Fibroblast of mammary gland (primary cell): ENCODE measurements at places on chromosomes 6 and 20.

DNA sequence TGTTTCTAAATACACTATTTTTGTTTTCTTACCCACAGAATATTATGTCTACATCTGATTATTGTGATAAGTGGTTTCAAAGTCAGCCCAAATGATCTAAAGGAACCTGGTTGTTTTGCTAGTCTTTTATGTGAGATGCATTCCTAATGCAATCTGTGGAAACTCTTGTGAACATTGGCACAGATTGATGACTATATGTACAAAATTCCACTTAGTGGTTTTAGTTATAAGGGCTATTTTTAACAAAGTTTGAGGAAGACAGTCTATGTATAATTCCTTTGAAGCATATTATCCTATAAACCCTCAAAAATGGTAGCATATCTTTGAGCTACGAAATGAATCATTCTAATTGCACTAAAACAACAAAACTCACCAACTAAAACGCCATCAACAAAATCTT, 140.9 kb downstream of the GRIK2 start:
- DNase-seq: peak; percentile 21

- DNase-seq: peak; percentile 6
These were observed 14.1 kb upstream of the SIRPB2 start for GRCh38 chr20:1505361-1505760.

DNA sequence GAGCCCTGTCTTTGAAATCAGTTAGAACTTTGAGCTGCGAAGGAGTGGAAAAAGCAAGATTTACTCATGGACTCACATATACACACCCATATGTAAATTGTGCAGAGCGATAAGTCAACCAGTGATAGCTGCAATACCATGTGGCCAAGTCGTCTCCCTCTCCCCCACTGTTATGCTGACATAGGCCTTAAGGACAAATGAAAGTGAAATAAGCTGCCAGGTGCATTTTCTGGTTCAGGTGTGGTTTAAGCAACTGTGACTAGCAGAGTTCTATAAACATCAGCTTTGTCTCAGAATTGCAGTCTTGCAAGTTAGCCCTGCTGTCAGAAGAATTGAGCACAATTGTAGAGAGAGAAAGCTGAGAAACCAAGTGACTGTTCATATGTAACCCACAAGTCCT, 9.6 kb downstream of the FAM83B start:
- no peak for DNase-seq

GRCh38 chr20:63973636-63974401, 4.1 kb upstream of the ZNF512B start:
- DNase-seq: peak; percentile 76

DNA sequence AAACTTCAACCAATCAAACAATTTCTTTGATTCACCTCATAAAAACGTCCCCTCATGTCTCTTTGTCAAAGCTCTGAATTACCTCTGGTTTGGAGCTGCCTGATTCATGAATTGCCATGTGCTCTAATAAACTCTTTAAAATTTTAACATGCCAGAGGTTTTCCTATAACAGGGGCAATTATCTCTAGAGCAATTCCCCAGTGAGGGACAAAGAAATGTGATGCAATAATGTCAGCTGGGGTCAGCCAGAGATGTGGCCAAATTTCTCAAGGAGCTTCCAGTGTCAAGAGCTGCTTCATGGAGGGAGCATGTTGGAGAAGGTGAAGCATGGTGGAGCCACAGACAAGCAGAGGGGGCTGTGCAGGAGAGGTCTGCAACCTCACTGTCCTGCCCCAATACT, 38.7 kb upstream of the RFPL4B start:
- peak; percentile 56 for DNase-seq

- no peak for DNase-seq
These were observed 4.1 kb upstream of the GFOD1 start for GRCh38 chr6:13491538-13491937.

- peak; percentile 100 for DNase-seq
These were observed 285.4 kb downstream of the THBS2 start for GRCh38 chr6:168968228-168968627.

DNA sequence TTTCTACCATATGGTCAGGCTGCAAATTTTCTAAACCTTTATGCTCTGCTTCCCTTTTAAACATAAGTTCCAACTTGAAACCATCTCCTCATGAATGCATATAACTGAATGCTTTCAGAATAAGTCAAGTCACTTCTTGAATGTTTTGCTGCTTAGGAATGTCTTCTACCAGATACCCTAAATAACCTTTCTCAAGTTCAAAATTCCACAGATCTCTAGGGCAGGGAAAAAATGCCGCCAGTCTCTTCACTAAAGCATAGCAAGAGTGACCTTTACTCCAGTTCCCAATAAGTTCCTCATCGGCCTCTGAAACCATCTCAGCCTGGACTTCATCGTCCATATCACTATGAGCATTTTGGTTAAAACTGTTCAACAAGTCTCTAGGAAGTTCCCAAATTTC, 1011.2 kb upstream of the CITED2 start:
- no peak for DNase-seq

- DNase-seq: peak; percentile 38
These were observed 130.2 kb upstream of the SSTR4 start for GRCh38 chr20:22904905-22905304.

DNA sequence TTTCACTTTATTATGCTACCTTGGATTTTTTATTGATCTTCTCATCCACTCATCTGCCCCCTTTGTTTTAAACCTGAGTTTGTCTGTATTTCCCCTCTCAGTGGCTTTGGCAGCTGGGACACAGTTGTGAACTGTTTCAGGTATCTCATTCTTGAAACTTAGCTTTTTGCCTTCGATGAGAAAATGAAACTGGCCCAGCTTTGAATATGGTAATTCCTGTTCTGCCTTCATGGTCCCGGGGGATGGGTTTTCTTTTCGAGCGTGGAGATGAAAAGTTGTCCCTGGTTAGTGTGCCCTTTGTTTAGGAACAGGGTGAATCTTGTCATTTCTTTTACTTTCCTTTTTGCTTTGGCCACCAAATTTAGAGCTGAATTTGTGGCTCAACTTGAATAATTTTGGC, 25.6 kb downstream of the DHX35 start:
- DNase-seq: no peak

- DNase-seq: no peak
These were observed 11.6 kb downstream of the MAP3K7 start for GRCh38 chr6:90575267-90575666.

- peak; percentile 26 for DNase-seq
These were observed 67.8 kb upstream of the ANKEF1 start for GRCh38 chr20:9966966-9967365.

DNA sequence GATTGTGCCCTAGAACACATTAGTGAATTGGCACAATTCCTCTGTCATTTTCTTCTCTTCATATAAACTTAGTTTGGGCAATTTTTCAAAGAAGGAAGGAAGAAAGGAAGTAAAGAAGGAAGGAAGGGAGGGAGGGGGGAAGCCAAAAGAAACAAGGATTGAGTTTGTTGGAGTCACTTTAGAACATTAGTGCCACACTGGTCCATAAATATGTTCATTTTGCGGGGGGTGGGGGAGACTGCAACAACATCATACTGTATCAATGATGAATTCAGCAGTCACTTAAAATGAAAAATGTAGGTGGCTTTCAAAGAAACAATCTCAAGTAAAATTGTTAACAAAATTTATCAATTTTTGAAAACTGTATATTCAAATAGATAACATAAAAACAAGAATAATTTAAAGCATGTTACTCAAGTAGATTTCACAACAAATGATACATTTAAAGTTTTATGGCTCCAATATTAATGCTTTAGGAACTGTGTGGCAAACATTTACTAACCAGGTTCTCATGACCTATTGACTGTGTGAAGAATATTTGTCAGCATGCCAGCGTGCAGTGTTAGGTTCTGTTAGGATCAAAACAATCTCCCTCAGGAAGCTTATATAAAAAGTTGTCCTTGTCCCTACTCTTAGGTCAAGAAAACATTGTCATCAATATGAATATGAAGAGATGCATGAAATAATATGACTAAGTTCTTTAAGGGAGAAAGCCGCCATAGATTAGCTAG, 208.1 kb upstream of the AGPAT4 start:
- DNase-seq: peak; percentile 74

DNA sequence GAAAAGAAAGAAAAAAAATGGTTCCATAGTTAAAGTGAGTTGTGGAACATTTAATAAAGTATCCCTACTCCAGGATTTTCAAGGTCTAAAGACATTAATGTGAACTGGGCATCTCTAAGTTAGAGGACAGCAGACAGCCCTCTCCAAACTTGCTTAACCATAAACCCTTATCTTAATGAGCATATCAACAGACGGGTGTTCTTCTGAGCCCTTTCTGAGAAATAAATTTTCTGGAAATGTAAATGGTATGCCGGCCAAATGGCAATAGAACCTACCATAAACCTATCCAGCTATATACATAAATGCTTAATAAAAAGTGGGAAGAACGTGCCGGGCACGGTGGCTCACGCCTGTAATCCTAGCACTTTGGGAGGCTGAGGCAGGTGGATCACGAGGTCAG, 12.5 kb downstream of the SLC18B1 start:
- DNase-seq: no peak

DNA sequence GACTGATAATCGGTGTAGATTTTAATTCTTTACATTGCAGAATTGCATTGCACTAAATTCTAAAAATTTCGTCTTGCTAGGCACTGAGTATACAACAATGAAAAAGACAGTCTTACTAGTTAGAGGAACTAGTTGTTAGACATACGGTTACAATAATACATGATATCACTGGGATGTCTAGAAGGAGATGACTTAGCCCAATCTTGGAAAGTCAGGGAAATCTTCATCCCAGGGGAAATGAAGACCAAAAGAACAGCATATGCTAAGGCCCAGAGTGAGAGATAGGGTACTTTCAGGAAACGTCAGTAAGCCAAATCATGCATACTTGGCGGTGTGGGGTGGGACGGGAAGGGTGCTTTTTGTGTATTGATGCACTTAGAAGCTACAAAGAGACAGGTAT, 901 bp downstream of the CEP57L1 start:
- peak; percentile 56 for DNase-seq

DNA sequence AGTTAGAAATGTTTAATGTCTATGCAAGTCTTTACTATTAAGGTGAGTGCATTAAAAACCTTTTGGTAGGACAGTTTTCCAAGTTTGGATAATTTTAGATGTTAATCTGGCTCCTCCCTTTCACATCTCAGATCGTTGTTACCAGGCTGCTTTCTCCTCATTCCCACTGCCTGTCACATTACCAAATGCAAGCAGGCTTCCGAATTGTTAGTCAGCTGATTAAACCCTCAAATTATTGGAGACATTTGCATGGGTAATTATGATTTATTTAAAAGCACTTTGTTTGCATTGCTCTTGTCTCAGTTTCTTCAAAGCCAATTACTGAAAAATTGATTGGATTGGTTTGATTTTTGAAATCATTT, 816.5 kb downstream of the KIF16B start:
- DNase-seq: no peak

DNA sequence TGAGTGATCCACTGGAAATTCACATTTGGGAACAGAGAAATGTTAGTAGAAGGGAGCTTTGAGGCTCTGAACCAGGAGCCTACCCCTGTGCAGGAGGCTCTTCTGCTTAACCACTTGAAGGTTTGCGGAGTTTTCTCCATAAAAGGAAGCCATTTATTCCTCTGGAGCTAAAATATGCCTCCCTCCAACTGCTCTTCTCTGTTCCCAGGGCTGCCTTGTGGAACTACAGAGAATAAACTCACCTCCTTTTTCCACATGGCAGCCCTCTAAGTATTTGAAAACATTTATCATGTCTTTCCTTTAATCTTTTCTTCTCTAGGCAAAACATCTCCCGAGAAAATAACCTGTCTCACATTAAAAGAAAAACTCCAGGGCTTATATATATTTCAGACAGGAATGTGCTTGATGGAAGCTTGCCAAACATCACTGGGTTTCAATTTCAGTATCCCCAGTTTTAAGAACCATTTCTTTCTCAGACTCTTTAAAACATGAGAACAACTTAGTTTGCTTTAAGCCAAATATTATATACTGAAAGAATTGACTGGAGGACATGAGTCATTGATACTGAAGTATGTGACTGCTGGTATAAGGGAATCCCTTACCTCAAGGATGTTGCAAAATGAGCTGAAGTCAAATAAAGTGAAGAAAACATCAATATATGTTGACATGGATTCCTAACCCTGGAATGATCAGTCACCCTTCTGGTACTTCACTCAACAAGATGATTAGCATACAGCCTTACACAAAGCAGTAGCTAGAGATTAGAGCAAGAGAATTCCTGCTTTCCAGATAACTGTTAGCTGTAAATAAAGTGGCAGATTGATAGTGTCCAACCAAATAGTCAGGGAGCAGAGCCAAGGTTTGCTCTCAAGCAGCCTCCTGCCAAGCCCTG, 74.0 kb downstream of the ZBTB2 start:
- peak; percentile 91 for DNase-seq

- no peak for DNase-seq
These were observed 657.5 kb upstream of the DEFB115 start for GRCh38 chr20:30599990-30600389.
